Activated T-cell treated with anti-CD3 and anti-CD28 coated beads, Interleukin-2, amount 50 U/mL, for 24 hours (primary cell): ENCODE measurements at places on chromosomes 2 and 18.

- no peak for DNase-seq
Observed at GRCh38 chr2:101550555-101550954, 75.6 kb upstream of the RFX8 start.

DNA sequence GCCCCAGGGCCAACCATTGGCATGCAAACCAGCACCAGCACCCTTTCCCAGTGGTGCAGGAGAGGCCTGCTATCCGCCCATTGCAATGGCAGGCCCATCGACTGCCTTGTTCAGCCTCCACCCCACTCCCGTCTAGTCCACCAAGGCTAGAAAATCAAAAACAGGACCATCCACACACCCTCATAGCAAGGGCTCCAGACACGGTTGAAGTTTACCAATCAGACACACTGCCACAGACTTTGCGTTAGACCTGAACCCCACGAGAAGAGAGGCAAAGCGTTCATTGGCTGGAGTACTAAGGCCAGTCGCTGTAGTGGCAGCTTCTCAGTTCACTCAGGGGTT lies 95.3 kb upstream of the TEX51 start:
- DNase-seq, result no peak

DNA sequence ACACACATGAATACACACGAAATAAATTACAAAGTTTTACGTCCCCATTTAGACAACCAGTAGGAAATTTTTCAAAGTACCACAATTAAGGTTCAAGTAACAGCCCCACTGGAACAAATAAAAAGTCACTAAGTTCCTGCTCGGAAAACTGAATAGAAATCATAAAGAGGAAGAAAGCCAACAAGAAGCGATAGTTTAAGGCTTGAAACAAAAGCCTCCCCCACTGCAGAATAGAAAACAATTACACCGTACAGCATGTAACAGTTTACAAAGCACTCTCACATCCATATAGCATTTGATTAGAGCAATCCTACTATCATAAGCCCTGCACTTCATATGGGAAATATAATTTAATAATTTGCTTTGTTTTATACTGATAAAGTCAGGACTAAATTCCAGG lies 15.5 kb downstream of the KLF7 start:
- DNase-seq, result no peak

- DNase-seq, result no peak
Observed at GRCh38 chr2:209806318-209806717, 34.7 kb downstream of the UNC80 start.

DNA sequence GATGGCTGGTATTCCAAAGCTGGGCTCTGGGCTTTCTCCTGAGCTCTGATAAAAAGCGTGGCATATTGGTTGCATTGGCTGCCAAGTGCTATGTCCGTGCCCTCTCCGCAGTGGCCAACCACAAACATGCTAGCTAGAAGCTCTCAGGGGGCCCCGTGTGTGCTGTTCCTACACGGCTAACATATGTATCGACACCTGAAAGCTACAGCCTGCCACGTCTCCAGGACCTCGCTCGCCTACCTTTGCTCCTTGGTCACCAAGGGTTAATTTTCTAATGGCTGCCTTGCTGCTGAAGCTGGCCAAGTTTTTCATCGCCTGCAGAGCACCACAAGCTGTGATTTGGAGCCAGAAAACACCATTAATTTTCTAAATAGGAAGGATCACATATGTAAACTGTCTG lies 888.4 kb downstream of the BCL11A start:
- DNase-seq, result no peak

DNA sequence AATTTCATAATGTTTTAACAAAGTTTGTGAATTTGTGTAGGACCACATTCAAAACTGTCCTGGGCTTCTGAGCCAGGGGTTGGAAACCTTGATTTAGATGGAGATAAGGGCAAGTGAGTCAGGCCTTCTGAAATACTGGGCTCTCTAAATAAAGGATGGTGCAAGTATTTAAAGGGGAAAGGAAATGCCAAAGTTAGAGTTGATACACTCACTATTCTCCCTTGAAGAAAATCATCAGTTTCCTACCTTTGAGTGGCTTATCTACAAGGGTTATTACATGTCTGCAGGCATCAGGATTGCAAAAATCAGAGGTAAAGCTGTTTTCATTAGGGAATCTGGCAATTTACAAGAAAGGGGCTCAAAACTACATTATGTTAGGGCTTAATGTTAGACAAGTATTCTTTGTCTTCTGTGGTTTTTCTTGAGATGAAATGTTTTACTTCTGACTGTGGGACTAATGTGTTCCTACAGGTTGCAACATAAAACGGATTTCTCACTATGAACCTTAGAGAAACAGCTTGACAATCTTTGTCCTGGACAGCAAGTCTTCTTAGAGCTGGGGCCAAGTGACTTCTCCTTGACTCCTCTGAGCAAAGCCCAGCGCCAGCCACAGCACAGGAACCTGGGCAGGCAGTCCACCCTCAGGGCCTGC lies 31.1 kb downstream of the RNU4ATAC start:
- no peak for DNase-seq

DNA sequence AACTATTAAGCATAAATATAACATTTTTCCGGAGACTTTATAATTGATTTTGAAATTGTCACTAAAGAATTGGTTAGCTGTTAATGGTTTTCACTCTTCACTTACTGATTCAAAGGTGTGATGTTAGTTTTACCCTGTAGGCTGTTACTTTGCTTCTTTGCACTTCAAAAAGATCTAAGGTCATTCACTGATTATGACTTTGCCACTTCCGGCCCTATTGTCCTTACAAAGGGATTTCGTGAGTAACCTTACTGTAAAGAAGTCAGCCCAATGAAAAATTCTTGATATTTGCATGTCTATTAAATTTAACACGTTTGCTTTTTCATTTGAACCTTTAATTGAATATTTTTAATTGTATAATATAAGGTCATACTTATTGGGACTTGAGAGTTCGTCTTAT lies 61.4 kb downstream of the GREB1L start:
- DNase-seq, result no peak

GRCh38 chr2:50782543-50782942 lies 249.4 kb downstream of the NRXN1 start:
- no peak for DNase-seq

DNA sequence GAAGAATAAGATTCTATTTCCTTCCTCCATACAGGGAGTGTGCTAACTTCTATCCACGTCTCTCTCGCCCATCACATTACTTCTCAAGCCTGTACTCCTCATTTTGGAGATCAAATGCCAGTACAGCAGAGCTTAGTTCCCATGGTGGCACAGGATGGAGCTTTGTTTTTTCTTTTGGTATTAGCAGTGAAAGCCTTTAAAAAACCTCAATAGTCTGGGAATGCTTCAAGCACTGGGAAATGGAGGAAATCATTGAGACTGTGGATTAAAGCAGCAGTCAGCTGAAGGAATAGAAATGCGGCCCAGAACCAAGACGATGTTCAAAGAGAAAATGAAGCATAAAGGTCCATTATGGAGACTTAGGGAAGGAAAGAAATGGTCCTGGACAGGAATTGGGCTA lies 102.3 kb downstream of the NRXN1 start:
- no peak for DNase-seq

DNA sequence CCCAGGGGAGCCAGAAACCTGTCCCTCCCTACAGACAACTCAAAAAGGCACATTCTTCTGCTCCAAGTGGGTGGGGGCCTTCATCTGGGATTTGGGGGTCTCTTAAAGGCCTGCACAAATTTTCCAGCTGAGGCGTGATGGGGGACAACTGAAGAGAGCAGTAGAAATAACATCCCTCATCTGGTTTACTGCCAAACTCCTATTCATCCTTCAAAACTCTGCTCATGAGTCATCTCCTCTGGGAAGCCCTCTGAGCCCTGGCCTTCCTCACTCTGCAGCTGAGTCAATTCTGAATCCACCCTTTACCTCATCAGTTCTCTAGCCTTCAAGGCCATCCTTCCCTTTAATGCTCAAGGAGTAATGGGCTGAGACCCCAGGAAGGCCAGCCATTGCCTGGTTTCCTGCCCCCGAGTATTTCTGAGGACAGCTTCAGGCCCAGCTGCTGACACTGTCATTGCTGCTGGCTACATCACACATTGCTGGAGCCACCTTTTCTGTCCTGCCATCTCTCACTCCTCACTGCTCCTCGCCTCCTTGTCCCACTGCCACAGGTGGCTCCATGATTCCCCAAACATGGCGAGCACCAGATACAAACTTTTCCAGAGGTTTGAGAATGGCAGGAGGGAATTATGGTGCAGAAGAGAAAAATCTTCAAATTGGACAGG lies 32.2 kb upstream of the GLI2 start:
- DNase-seq, result no peak

GRCh38 chr2:125167152-125167551 lies 1142.1 kb downstream of the CNTNAP5 start:
- DNase-seq, result no peak

- DNase-seq, result no peak
Observed at GRCh38 chr2:120262761-120263428, 10.2 kb downstream of the RALB start.

DNA sequence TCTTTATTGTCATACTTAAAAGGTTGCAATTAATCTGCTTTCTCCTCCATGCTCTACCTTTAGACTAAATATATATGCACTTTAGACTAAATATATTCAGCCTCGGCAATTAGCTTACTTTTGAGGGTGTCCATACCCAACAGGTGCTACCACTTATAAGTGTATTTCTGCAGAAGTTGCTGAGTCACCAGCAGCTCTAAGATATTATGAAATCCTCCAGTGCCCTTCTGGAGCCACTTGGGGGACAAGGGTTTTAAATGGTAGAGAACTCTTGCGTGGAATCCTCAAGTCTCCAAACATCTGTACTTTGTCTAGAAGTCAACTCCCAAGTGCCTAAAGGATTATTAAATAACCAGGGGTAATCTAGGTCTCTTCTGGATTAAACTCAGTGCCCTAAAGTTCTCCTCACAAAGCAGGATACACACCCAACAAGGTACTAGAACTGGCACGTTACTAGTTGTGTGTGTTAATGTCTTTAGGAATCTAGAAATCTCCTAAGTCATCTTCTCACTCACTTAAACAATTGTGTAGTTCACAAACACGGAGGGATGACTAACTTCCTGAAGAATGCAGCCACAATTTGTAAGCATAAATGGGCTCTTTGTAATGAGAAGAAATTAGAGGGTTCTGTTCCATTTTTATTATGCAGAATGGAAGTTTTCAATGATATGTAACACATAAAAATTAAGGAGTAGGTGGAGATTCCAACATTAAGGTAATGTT lies 159.7 kb downstream of the CD226 start:
- no peak for DNase-seq

- DNase-seq, result no peak
Observed at GRCh38 chr2:32358111-32358482, 1.3 kb downstream of the BIRC6 start.

DNA sequence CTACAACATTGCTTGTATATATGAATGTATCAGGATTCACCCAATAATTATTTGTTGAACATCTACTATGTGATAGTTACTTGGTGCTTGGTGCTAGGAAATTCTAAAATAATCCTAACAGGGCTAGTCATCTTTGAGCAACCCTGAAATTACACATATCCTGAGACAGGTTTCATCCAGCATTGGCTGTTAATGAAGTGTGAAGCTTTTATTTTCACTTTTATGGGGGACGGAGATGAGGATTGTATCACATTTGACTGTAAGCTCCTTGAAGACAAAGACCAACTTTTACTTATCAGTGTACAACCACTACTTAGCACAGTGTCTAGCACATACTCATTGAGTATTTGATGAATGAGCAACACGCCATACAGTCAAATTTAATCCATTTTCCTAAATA lies 6.8 kb upstream of the GALM start:
- no peak for DNase-seq
